T-helper 2 cell treated with Interferon-gamma antibody and Interleukin-4, amounts not matched to agents 100 ng/mL and 5 ng/mL, for 36 hours (primary cell): ENCODE measurements at places on chromosomes 7 and 10. TPM values are rescaled to one million over a fixed set of nuclear protein-coding genes. Genes with fewer than 3 reads are reported as not detected.

GPR26 gene
- not detected in 2 replicates for total RNA-seq

ETV1 gene
- total RNA-seq = 0.07 and 0.41 TPM in 2 replicates

SPDYE16 gene
- total RNA-seq = 0.25 and 0.59 TPM in 2 replicates

SLC26A4 gene
- total RNA-seq = 3.5 and 4.5 TPM in 2 replicates

CPXM2 gene
- not detected in 2 replicates for total RNA-seq

TMEM178B gene
- 0.43 and 0.80 TPM in 2 replicates for total RNA-seq

KNDC1 gene
- total RNA-seq = 0.48 and 0.57 TPM in 2 replicates

OPN1SW gene
- not detected in 2 replicates for total RNA-seq

ZNF425 gene
- 1.2 and 1.4 TPM in 2 replicates for total RNA-seq

LRRC27 gene
- total RNA-seq = 5.4 and 6.3 TPM in 2 replicates

CRPPA gene
- total RNA-seq = 1.1 and 1.2 TPM in 2 replicates

HELLS gene
- total RNA-seq = 160 and 164 TPM in 2 replicates

ERVW-1 gene
- not detected in 2 replicates for total RNA-seq

MICU1 gene
- 29.2 and 30.5 TPM in 2 replicates for total RNA-seq

GNB2 gene
- 239 and 243 TPM in 2 replicates for total RNA-seq

FAM149B1 gene
- 14.1 and 14.2 TPM in 2 replicates for total RNA-seq

ZNHIT1 gene
- 60.3 and 66.8 TPM in 2 replicates for total RNA-seq

PDZD7 gene
- 0.64 and 0.77 TPM in 2 replicates for total RNA-seq

OR6V1 gene
- not detected in 2 replicates for total RNA-seq

POLR2J2 gene
- 19.0 and 20.8 TPM in 2 replicates for total RNA-seq

FAM24B gene
- total RNA-seq = 16.5 and 18.8 TPM in 2 replicates

CD36 gene
- not detected in 2 replicates for total RNA-seq

POM121 gene
- total RNA-seq = 60.3 and 61.1 TPM in 2 replicates
